ENCODE measurements at places on chromosomes 5 and 9.

DNA sequence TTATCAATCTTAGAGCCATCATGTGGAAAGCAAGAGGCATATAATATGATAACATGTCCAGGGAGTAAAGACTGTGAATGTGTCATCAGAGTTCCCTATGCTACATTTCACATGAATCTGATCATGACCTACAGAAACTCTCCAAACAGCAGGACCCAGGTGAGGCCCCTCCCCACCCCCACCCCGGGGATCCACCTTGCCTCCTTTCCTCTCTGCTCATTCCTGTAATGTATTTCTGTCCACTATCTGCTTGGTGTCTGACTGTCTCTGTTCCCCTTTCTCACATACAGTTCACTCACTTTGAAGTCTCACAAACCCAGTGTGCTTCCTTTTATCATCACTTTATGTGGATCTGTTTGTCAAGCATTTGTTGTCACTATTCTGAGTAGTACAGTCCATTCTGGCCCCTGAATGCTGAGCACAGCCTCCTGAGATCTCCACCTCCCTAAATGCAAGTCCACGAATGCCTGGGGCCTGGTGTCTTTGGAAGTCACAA lies 76.4 kb upstream of the SMARCA2 start:
- no peaks in the 10 kb centered on the region for H3K27me3 ChIP-seq
- no peaks in the 10 kb centered on the region for H3K4me1 ChIP-seq
- no peaks in the 10 kb centered on the region for H3K36me3 ChIP-seq
- H3K27ac ChIP-seq, result no peak overlapping the region

DNA sequence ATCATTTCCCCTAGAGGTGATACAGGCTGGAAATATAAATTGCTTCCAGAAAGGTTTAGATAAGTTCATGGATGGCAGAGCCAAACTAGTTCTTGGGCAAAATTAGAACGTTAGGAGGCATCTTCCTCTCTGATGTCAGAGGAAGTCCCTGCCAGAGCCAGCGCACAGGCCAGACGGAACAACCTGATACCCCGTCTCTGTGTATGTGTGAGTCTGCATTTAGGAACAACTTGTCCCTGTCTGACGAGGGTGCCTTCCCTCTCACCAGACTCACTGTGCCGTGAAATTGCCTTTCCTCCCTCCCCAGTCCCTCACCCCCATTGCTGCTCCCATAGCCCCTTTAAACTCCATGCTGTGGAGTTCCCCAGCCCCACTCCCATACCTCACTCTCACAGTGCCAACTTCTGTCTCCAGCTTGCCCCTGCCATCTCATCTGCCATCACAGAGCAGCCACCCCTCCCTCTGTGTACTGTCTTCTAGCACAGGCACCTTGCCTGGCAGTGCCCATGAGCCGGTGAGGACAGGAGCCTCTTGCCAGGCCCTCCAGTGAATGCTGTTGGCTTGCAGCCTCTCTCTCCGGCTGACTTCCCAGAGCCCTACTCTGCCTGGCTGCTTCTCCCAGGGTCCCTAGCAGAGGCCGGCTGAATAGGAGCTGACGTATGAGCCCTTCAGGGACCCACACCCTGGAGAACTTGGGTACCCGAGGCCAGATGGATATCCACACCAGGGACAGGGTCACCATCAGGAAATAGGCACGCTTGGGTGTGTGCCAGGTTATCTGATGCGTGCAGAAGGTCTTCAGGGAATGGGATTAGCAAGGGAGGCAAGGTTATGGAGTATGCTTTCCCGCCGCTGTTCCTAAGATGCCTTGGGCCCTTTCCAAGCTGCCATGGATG lies 26.7 kb downstream of the UNC5A start:
- DNase-seq, result no peak
- no peak overlapping the region for H3K27ac ChIP-seq
- no peaks in the 10 kb centered on the region for H3K36me3 ChIP-seq

DNA sequence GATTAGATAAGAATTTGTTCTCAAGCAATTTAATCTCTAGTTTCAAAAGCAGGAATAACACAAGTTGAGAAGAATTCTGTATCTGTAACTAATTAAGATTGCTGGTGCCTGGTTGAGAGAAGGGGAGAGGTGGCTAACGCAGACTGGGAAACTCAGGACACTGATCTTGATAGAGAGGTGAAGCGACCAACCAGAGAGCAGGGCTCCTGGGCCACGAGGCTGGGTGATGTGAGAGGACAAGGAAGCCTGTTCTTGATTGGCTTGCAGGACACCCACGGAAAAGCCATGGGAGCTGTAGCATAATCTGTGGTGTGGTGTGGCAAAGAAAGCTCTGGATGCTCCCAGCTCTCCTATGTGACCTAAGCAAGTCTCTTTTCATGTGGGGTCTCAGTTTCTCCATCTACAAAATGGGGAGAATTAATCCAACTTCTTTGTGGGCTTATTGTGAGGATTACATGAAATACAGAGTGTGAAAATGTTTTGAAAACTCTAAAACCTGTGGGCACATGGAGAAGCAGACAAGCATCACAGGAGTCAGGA lies 594.1 kb upstream of the BRINP1 start:
- no peaks in the 10 kb centered on the region for H3K27me3 ChIP-seq
- no peaks in the 10 kb centered on the region for H3K36me3 ChIP-seq
- peaks cover 8% of the 10 kb centered on the region for H3K4me1 ChIP-seq
- no peak for DNase-seq

DNA sequence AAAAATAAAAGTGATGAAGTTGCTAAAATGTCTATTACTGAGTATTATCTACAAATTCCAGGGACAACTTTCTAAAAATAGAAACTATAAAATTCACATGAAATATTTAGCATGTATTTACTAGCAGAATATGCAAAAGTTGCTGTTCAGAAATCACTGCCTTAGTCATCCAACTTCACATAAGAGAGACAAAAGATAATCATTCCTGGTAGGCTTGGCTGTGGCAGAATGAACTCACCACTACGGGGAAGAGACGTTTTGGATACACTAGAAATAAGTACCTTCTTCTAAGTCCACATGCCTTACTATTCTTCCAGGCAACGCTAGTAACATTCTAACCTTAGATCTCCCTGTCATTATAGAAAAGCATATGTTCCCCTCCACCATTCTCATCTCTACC lies 272.2 kb downstream of the BNC2 start:
- no peak overlapping the region for H3K27ac ChIP-seq
- no peaks in the 10 kb centered on the region for H3K4me1 ChIP-seq
- no peak overlapping the region for H3K4me3 ChIP-seq
- DNase-seq, result no peak
- no peaks in the 10 kb centered on the region for H3K27me3 ChIP-seq

GRCh38 chr9:109411069-109411761 lies 86.9 kb downstream of the PTPN3 start:
- no peaks in the 10 kb centered on the region for H3K27me3 ChIP-seq
- H3K36me3 ChIP-seq, result no peaks in the 10 kb centered on the region
- H3K4me3 ChIP-seq, result no peak overlapping the region
- H3K27ac ChIP-seq, result no peak overlapping the region
- DNase-seq, result no peak
- no peaks in the 10 kb centered on the region for H3K4me1 ChIP-seq

DNA sequence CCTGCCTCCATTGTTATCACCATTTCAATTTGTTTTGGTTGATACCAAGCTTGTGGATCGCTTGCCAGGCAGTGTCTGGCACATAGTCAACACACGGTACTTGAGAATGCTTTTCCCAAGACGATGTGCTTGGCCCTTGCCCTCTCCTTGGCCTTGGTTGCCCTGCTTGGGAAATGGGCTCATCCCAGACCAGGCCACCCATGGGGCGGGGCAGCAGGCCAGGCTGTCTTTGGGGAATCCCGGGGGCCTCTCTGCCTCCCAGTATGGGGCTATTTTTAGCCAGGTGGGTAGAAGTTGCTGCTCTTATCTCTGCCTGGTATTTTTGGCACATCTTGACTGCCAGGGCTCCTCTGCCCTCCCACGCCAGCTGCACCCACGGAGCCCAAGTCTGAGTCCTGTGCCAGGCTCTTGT lies 49.9 kb downstream of the LMX1B start:
- no peaks in the 10 kb centered on the region for H3K4me1 ChIP-seq
- no peaks in the 10 kb centered on the region for H3K36me3 ChIP-seq
- H3K27me3 ChIP-seq, result no peaks in the 10 kb centered on the region

DNA sequence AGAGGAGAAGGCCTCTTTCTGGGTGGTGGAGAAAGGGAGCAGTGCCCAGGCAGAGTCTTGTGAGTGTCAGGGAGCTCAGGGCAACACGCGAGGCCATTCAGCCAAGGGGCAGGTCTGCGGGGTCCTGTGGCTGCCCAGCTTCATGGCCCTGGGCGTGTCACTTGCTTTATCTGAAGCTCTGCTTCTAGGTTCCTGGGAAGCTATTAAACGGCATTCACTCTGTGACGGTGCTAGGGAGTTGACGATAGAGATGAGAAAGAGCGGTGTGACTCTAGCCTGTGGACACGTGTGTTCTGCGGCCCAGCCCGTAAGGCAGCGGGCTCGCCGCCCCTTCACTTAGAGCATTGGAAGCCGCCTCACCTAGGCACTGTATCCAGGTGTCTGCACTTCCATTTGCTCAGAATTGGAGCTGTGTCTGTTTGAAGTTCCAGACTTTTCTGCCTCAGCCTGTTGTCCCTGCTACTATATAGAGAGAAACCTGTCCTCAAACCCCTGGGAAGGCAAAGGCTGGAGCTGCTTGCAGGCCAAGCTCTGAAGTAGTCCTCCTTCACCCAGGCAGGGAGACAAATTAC lies 88.3 kb downstream of the PHF2 start:
- no peak for DNase-seq
- no peaks in the 10 kb centered on the region for H3K27me3 ChIP-seq
- H3K36me3 ChIP-seq, result no peaks in the 10 kb centered on the region
- H3K27ac ChIP-seq, result no peak overlapping the region

- H3K36me3 ChIP-seq, result no peaks in the 10 kb centered on the region
- no peak for DNase-seq
- H3K27me3 ChIP-seq, result no peaks in the 10 kb centered on the region
- no peak overlapping the region for H3K27ac ChIP-seq
Observed at GRCh38 chr9:12934545-12935272, 159.9 kb downstream of the LURAP1L start.

- no peaks in the 10 kb centered on the region for H3K36me3 ChIP-seq
- H3K27ac ChIP-seq, result no peak overlapping the region
- H3K4me3 ChIP-seq, result no peak overlapping the region
- H3K4me1 ChIP-seq, result no peaks in the 10 kb centered on the region
- no peaks in the 10 kb centered on the region for H3K27me3 ChIP-seq
Observed at GRCh38 chr5:142427529-142427928, 102.7 kb upstream of the SPRY4 start.

DNA sequence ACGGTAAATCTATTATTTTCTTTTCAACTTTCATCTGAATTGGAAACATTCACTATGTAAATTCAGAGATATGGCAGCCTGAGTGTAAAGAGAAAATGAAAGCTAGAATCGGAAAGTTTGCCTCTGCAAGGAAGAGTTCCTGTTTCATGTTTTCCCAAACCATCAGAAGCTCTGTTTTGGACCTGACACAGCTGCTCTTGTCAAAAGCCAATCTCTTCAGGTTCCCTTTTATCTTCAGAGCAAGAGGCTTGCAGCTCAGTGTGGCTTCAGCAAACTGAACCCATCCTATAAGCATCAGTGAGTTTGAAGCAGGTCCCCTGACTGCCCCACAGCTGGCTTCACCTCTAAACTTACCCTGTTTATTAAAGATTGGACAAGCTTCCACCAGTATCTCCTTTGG lies 1099.7 kb downstream of the DTWD2 start:
- H3K36me3 ChIP-seq, result no peaks in the 10 kb centered on the region
- no peaks in the 10 kb centered on the region for H3K27me3 ChIP-seq
- no peak overlapping the region for H3K4me3 ChIP-seq
- no peak overlapping the region for H3K27ac ChIP-seq
- no peaks in the 10 kb centered on the region for H3K4me1 ChIP-seq

DNA sequence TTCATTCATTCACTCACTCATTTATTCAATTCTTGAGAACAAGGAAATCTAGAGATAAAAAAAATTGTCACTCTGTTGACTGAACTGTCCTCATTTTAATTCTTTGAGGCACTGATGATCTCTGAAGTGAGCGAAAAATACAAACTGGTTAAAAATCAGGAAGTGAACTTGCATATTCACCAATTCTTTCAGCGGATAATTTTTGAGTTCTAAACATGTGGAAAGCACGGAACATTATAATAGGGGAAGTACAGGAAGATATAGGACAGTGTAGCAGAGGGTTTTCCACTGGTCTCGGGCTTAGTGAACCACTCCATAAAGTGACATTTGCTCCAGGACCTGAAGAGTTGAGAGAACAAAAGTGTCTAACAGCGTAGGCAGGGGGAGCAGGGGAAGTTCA lies 169.5 kb downstream of the TLR4 start:
- H3K27ac ChIP-seq, result no peak overlapping the region
- no peaks in the 10 kb centered on the region for H3K36me3 ChIP-seq
- H3K4me1 ChIP-seq, result no peaks in the 10 kb centered on the region
- H3K4me3 ChIP-seq, result no peak overlapping the region
- H3K27me3 ChIP-seq, result no peaks in the 10 kb centered on the region

GRCh38 chr9:16653491-16654399 lies 216.7 kb downstream of the BNC2 start:
- H3K4me3 ChIP-seq, result peak overlapping the region; percentile 47
- H3K27ac ChIP-seq, result peak overlapping the region; percentile 83
- H3K4me1 ChIP-seq, result no peaks in the 10 kb centered on the region
- no peaks in the 10 kb centered on the region for H3K27me3 ChIP-seq
- H3K36me3 ChIP-seq, result no peaks in the 10 kb centered on the region

DNA sequence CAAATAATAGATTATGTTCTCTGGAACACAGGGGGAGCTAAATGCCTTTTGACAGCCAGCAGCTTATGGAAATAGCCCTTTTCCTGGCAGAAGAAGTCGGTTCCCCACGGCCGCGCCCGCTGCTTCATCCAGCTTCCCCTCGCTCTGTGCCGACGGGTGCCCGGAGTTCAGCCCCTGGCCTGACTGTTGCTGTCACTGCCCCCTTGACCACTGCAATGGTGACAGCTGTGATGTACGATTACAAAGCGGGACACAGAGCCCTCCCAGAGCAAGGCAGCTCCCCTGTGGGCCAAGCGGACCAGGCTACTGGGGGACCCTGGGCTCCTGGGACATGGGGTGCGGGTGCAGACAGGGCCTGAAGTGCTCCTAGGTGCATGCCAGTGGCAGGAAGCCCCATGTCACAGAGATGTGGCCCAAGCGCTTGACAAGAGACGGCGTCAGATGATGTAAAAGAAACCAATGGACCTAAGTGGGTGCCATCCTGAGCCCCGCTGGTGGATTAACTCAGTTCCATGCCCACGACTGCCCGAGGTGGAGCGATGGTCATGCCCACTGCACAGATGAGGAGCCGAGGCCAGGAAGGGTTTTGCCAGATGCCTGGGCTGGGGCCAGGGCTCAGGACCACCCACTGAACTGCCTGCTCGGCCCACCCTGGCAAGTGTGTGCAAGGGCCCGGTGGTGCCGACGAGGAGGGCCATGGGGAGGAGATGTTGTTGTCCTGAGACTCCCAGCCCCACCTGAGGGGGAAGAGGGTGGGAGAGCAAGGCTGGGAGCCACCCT lies 13.2 kb upstream of the CLPTM1L start:
- no peak for DNase-seq
- H3K4me1 ChIP-seq, result no peaks in the 10 kb centered on the region
- H3K27me3 ChIP-seq, result peaks cover 9% of the 10 kb centered on the region
- no peak overlapping the region for H3K4me3 ChIP-seq

- no peak overlapping the region for H3K4me3 ChIP-seq
- DNase-seq, result no peak
- no peaks in the 10 kb centered on the region for H3K4me1 ChIP-seq
- no peaks in the 10 kb centered on the region for H3K36me3 ChIP-seq
- no peaks in the 10 kb centered on the region for H3K27me3 ChIP-seq
- H3K27ac ChIP-seq, result no peak overlapping the region
Observed at GRCh38 chr9:37157726-37158377, 37.5 kb downstream of the ZCCHC7 start.

Data from Panc1 (cell line).